NCI-H446 treated with DMSO at 0.1 percent for 48 hours (cell line): ENCODE measurements at places on chromosomes 4 and X.

GRCh38 chr4:154559494-154560418 is 3.1 kb upstream of the FGB start:
- no peak for DNase-seq

DNA sequence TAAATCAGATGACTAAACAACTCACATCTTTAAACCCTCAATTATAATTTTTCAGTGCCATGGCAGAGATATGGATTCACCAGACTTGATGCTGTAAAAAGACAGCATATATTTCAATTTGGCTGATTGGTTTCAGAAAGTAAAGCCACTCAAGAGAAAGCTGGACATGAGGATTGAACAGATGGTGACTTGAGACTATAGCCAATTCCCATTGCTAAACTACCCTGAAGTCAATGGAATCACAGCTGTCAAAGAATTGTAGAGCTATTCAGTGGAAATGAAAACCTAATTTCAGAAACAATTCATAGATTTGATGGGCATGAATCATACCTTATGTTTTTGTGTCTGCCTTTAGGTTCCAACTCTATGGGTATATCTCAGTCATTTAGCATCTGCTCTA is 510.6 kb upstream of the BOD1L1 start:
- peak; percentile 82 for DNase-seq

GRCh38 chr4:11214281-11214680 is 214.4 kb downstream of the HS3ST1 start:
- no peak for DNase-seq

- peak; percentile 38 for DNase-seq
Observed at GRCh38 chr4:80153874-80154544, 43.3 kb upstream of the PRDM8 start.

- DNase-seq = no peak
Observed at GRCh38 chr4:120753854-120754253, 168.7 kb downstream of the PRDM5 start.

- DNase-seq = no peak
Observed at GRCh38 chrX:71170660-71171059, 26.0 kb downstream of the NLGN3 start.

DNA sequence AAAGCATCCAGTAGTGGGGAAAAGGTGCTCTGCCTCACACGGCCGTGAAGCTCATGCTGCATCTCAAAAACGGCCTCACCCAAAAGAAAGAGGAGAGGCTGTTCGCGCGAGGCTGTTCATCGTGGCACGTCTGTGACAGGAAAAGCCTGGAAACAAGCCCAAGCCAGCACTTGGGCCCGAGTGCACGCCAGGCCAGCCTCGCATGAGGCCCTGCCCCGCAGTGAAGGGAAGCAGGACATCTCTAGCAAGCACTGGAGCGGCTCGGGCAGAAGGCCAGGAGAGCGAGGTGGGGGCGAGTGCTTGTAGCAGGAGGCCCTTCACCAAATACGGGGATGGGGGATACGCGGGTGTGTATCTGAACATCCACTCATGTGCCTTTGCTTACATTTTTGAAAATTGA is 39.9 kb upstream of the MXD4 start:
- DNase-seq = no peak

- DNase-seq = no peak
Observed at GRCh38 chr4:16537926-16538325, 311.7 kb upstream of the TAPT1 start.

- no peak for DNase-seq
Observed at GRCh38 chrX:114583646-114584374, at the start of gene HTR2C. TSS of gene HTR2C (plus strand) at chrX:114584086. CDS start at chrX:114726937, 142,851 bp downstream.

- no peak for DNase-seq
Observed at GRCh38 chrX:10728806-10729389, 108.5 kb upstream of the MID1 start.

GRCh38 chr4:113050371-113050755 is 910 bp downstream of the ANK2 start:
- no peak for DNase-seq

- DNase-seq = peak; percentile 2
Observed at GRCh38 chr4:121096629-121097028, 24.3 kb upstream of the NDNF start.

DNA sequence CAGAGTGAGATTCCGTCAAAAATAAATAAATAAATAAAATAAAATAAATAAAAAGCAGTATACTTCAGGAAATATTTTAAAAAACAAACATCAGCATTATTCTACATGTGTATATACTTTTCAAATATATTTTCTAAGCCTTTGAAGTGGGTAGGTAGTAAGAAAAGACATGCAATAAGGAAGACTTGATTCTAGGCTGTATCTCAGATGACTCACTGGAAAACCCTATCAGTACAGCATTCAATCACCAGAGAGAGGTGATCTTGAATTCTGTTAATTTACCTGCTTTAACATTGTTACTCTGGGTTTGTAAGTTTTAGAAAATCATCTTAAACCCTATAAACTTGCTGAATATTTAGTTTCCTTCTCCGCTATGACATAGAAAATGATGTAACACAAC is 106.6 kb upstream of the NAP1L5 start:
- no peak for DNase-seq

GRCh38 chr4:164212714-164213113 is 541.2 kb upstream of the SMIM31 start:
- DNase-seq = no peak

GRCh38 chrX:17697191-17697590 is 40.1 kb upstream of the SCML1 start:
- DNase-seq = no peak

GRCh38 chr4:38815885-38816782 is 11.5 kb upstream of the TLR1 start:
- no peak for DNase-seq

- DNase-seq = peak; percentile 65
Observed at GRCh38 chr4:157882901-157883300, 289.9 kb downstream of the GASK1B start.

DNA sequence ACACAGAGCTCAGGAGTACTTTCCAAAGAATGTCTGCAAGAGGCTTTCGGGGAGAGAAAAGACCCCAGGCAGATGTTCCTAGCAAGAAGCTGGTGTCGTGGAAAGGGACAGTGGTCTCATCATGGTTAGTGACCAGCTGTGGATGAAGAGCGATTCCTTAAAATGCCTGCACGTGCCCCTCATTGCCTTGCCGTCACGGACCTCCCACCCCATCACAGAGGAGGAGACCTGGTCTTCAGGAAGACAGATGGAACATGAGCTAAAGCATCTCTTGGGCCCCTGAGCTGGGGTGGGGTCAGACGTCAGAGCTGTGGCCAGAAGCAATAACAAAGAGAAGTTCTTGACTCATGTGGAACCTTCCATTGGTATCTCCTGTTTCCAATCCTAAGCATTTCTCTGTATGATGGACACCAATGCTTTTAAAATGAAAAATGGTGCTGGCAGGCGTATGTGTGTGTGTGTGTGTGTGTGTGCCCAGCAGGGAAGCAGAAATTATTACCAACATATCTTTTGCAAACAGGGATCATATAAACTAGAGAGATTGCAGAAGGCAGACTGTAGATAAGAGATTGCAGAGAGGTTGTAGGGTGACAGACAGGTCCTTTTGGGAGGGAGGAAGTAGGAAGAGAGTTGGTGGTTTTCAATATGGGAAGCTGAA is 25.2 kb upstream of the ASMTL start:
- DNase-seq = no peak

GRCh38 chrX:150701377-150701776 is 8.2 kb downstream of the MTMR1 start:
- no peak for DNase-seq

- DNase-seq = no peak
Observed at GRCh38 chr4:38470735-38471262, 193.2 kb upstream of the KLF3 start.

DNA sequence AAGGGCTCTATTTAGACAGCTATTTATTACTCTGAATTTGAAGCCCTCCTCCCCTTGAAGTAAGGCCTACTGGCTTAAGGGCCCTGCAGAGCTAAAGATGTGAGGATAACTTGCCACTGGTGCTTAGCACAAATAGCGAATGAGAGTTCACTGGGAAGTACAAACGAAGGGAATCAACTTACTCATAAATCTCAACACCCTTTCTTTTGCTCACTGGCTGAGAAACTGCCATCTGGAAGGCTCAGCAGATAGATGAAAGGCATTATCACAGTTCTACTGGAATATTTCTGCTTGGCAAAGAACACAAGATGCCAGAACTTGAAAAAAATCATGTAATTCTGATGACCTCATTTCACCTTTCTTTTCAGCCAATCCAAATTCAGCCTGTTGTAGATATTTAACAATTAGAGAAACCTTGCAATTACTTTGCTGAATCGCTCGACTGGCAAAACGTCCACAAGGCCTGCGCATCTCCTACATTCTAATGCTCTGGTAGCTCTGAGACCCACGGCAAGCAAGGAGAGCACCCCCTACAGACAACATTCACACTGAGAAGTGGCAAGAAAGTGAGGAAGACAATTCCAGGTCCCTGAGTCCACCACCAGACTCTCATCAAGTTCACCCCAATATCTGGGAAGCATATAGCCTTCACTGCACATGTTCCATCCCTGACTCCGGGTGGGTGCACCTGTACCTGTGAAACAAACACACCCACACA is 27.5 kb downstream of the TSPAN5 start:
- DNase-seq = peak; percentile 42

DNA sequence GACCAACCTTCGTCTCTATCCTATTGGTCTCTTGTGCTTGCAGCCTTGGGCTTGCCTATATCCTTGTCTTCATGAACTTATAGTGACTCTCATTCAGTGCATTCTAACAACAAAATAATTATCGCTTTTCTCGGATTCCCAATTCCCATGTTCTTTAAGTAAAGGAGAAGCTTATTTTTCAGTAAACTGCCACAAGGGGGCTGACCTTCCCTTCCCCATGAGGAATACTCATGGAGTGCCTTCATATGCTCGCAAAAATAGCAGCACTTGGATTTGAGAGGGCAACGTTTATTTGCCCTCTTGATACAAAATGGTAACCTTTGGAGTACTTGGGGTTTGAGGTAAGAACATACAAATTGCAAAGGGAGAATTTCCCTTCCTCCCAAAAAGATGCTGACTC is 183.2 kb upstream of the TENT5D start:
- no peak for DNase-seq

DNA sequence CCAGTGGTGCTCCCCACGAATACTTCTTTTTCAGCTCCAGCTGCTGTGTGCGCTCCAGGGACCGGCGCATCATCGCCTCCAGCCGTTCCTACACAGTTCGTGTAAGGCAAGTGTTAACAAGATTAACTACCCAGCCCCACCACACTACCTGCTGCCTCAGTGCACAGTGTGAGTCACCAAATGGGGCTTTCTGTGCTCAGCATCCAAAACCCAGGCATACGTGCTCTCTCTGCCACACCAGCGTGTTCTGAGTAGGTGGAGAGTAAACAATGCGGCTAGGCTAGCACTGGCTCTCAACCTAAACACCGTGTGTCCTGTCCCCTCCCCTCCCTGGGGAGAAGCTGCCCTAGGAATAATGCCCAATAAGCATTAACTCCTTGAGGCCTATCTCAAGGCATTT is 60.0 kb downstream of the MAP7D2 start:
- no peak for DNase-seq

DNA sequence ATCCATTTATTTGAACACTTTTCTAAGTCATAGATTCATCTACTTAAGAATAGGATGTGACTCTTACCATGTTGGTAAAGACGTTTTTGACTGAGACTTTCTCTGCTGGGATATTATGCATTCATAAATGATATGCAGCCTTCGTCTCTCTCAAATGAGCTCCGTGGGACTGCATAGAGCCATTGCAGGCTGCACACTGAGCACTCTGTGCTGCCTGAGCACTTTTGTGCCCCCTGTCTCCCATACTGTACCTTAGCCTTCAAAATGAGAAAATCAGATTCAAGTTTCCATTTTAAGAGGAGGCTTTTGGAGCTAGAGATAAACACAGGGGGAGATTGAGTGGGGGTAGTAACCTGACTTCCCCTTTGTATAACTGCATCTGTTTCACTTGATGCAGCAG is 433.6 kb downstream of the ZIC3 start:
- no peak for DNase-seq

DNA sequence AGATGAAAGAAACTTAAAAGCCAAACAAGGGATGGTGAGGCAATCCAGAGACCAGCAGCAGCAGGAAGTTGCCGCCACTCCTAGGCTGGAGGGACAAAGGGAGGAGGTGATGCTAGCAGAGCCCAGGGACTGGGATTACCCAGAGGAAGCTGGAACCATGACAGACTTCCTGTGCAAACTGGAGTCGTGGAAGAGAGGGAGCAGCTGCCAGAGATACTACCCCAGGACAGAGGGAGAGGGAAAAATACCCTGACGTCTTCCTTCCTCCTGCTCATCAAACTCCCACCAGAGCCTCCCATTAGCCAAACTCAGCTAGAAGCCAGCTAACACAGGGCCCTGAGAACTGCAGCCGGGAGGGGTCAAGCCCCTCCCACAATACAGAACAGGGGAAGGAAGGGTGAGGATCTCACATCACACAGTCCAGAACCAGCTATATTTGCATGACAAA is 101.2 kb upstream of the KLF3 start:
- no peak for DNase-seq

GRCh38 chr4:48138936-48139335 is 4.9 kb upstream of the TXK start:
- DNase-seq = no peak

- DNase-seq = no peak
Observed at GRCh38 chr4:62952366-62952765, 1456.9 kb downstream of the TECRL start.

GRCh38 chr4:137909529-137910309 is 332.4 kb downstream of the SLC7A11 start:
- DNase-seq = peak; percentile 36

- DNase-seq = no peak
Observed at GRCh38 chr4:187103351-187103750, 379.7 kb upstream of the FAT1 start.

DNA sequence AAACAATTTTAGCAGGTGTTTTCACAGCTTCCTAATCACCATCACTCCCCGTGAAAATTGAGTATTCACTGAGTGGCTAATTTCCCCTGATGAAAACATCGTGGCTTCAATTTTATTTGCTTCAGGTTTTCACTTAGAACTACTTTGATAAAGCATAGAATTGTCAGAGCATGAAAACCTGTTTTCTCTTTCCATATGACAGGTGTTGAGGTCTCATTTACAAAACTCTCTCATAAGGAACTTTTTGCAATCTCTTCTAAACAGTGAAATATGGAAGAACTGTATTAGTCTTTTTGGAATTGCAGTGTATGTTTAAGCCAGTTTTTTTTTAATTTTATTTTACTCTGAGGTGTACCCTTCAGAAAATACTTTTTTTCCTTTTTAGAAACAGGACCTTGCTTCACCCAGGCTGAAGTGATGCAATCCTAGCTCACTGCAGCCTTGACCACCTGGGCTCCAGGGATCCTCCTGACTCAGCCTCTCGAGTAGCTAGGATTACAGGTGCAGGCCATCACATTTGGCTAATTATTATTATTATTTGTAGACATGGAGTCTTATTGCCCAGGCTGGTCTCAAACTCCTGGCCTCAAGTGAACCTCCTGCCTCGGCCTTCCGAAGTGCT is 111.2 kb upstream of the RAPGEF2 start:
- DNase-seq = no peak

GRCh38 chr4:120815361-120815760 is 107.2 kb downstream of the PRDM5 start:
- no peak for DNase-seq

GRCh38 chrX:12771445-12772069 is 19.7 kb upstream of the PRPS2 start:
- no peak for DNase-seq

- no peak for DNase-seq
Observed at GRCh38 chr4:52052475-52052780, 1.3 kb downstream of the SPATA18 start.

- no peak for DNase-seq
Observed at GRCh38 chr4:30838331-30838730, 118.2 kb downstream of the PCDH7 start.

GRCh38 chr4:52904421-52904820 is 42.3 kb downstream of the RASL11B start:
- no peak for DNase-seq
